ENCODE measurements at places on chromosomes 12 and 14. TPM values are rescaled to one million over a fixed set of nuclear protein-coding genes. Genes with fewer than 3 reads are reported as not detected.

The TAS2R42 gene
- not detected for total RNA-seq

The TC2N gene
- total RNA-seq: 21.5 TPM

The KRT4 gene
- not detected for total RNA-seq

The CSRNP2 gene
- 28.6 TPM for total RNA-seq

The CLEC9A gene
- total RNA-seq: not detected

The PLA2G1B gene
- not detected for total RNA-seq

- peaks cover 11% of the 10 kb centered on the region for H3K4me1 ChIP-seq
- no peaks in the 10 kb centered on the region for H3K36me3 ChIP-seq
- H3K27ac ChIP-seq: no peak overlapping the region
- no peak overlapping the region for H3K4me3 ChIP-seq
Measured at GRCh38 chr12:11482955-11483354, 87.6 kb upstream of the PRB2 start.

DNA sequence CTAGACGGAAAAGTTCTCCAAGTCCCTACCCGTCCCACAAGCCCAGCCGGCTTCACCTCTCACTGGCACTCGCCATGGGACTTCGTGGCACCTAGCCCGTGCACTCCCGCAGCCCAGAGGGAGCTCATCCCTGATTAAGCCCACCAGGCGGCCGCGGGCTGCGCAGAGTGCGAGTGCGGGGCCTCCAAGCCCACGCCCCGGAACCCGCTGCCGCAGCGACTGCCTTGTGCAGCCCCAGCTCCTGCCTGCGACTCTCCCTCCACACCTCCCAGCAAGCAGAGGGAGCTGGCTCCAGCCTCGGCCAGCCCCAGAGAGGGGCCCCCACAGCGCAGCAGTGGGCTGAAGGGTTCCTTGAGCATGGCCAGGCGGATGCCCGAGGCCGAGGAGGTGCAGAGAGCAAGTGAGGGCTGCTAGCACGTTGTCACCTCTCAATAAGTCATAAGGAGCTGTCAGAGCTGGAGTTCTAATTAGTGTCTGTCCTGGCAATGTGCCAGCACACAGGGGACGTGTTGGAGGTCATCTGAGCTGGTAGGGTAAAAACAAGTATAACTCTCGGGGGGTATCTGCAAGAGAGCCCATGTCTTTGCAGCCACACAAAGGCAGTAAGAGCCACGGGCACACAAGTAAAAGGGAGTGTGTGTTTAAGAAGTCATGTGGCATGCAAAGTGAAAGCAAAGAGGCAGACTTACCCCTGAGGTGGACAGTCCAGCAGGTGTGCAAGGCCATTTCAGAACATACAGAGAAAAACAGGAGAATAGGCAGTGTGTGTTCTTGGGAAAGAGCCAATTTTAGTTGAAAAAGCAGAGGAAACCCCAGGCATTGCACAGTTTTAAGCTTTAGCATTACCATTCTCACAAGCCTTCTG is 27.1 kb upstream of the TMTC2 start:
- H3K4me1 ChIP-seq: no peaks in the 10 kb centered on the region
- H3K36me3 ChIP-seq: no peaks in the 10 kb centered on the region
- peaks cover 9% of the 10 kb centered on the region for H3K27me3 ChIP-seq

GRCh38 chr14:105486974-105487448 is 325 bp downstream of the CRIP1 start:
- H3K4me1 ChIP-seq: peaks cover 27% of the 10 kb centered on the region
- H3K27ac ChIP-seq: no peak overlapping the region
- H3K36me3 ChIP-seq: no peaks in the 10 kb centered on the region
- peak; percentile 41 for DNase-seq

GRCh38 chr12:106304797-106305196 is 2.3 kb downstream of the TCP11L2 start:
- no peak overlapping the region for H3K4me3 ChIP-seq
- H3K27ac ChIP-seq: no peak overlapping the region
- H3K36me3 ChIP-seq: peaks cover 2% of the 10 kb centered on the region
- H3K4me1 ChIP-seq: peaks cover 45% of the 10 kb centered on the region
- no peak for DNase-seq

GRCh38 chr12:121788176-121788818 is 5.2 kb downstream of the RHOF start:
- H3K27me3 ChIP-seq: no peaks in the 10 kb centered on the region
- peaks cover 30% of the 10 kb centered on the region for H3K36me3 ChIP-seq
- no peak for DNase-seq
- peak overlapping the region; percentile 91 for H3K4me3 ChIP-seq

- H3K4me3 ChIP-seq: no peak overlapping the region
- no peaks in the 10 kb centered on the region for H3K27me3 ChIP-seq
- no peak overlapping the region for H3K27ac ChIP-seq
- H3K36me3 ChIP-seq: peaks cover 16% of the 10 kb centered on the region
- H3K4me1 ChIP-seq: peaks cover 28% of the 10 kb centered on the region
Measured at GRCh38 chr12:118350908-118351559, 21.7 kb downstream of the TAOK3 start.

DNA sequence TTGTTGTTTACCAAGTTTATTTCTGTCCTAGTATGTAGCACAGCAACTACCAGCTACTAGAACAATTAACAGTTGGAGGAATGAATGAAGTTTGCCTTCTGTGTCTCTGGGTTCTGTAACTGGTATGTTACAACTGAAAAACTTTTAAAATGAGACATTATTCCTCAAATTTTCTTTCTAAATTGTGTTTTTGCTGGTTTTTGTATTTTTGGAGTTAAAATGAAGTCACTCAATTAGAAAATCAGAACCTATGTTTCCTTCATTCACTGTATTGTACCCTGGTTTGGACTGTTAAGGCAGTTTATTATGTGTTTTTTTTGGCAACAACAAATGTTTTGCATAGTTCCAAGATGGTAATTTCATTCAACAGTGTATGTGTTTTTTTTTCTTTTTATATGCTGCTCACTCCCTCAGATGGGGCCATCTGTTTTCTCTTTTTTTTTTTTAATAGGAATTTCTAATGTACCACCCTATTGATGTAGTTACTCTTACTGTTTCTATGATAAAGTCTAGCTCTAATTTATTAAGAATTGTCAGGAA is 30.2 kb upstream of the EVL start:
- no peak overlapping the region for H3K4me3 ChIP-seq
- H3K27me3 ChIP-seq: no peaks in the 10 kb centered on the region
- DNase-seq: no peak
- H3K4me1 ChIP-seq: peaks cover under 1% of the 10 kb centered on the region
- H3K36me3 ChIP-seq: peaks cover 11% of the 10 kb centered on the region

GRCh38 chr12:121124402-121125109 is 8.1 kb upstream of the P2RX7 start:
- peak overlapping the region; percentile 78 for H3K27ac ChIP-seq
- peaks cover 42% of the 10 kb centered on the region for H3K4me1 ChIP-seq
- peaks cover under 1% of the 10 kb centered on the region for H3K36me3 ChIP-seq
- peaks cover 3% of the 10 kb centered on the region for H3K27me3 ChIP-seq

DNA sequence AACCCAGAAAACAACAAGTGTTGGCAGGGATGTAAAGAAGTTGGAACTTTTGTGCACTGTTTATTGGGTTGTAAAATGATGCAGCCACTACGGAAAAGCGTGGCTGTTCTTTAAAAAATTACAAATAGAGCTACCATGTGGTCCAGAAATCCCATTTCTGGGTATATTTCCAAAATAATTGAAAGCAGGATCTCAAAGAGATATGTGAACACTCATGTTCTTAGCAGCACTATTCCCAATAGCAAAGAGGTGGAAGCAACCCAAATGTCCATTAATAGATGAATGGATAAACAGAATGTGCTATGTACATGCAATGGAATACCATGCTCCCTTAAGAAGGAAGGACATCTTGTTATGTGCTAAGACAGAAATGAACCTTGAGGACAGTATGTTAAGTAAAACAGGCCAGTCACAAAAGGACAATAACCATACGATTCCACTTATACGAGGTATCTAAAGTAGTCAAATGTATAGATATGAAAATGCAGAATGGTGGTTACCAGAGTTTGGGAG is 249.5 kb downstream of the PHLDA1 start:
- DNase-seq: no peak
- H3K27me3 ChIP-seq: peaks cover 24% of the 10 kb centered on the region
- no peaks in the 10 kb centered on the region for H3K36me3 ChIP-seq
- no peak overlapping the region for H3K4me3 ChIP-seq

DNA sequence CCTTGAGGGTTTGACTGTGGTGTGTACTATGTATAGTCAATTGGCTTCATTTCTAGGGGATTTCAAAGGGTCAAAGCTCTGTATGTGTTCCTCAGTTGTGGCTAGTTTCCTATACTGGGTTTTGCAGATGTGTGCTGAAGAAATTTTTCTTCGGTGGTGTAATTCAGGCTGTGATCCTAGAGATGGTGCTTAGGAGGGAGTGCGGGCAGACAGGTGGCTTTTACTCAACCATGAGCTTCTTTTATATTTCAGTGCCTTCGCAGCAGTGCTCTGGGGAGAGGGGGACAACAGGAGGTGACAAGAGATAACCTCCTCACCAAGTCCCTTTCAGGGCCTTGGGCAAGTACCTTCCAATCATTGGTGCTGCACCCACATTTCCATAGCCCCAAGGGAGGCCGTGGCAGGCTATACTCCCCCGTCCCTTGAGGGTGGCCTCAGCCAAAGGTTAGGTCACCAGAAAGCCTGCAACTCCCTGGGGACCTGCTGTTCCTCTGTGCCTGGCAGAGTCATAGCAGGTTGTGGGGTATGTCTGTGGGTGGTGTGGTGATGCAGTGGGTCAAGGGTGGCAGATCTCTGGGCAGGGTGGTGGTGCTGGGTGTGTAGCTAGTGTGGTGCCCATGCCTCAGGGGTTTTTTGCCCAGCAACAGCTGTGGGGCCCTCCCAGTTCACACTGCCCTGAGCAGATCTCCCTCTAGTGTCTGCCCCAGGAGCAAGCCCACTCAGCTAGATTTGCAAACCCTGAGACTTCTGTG is 37.0 kb upstream of the TMX1 start:
- H3K27me3 ChIP-seq: peaks cover 14% of the 10 kb centered on the region
- no peak overlapping the region for H3K27ac ChIP-seq
- DNase-seq: no peak
- H3K4me1 ChIP-seq: no peaks in the 10 kb centered on the region

GRCh38 chr12:88947486-88948043 is 367.3 kb upstream of the KITLG start:
- peaks cover 2% of the 10 kb centered on the region for H3K27me3 ChIP-seq
- no peaks in the 10 kb centered on the region for H3K4me1 ChIP-seq
- H3K36me3 ChIP-seq: no peaks in the 10 kb centered on the region
- DNase-seq: no peak
- H3K27ac ChIP-seq: no peak overlapping the region

DNA sequence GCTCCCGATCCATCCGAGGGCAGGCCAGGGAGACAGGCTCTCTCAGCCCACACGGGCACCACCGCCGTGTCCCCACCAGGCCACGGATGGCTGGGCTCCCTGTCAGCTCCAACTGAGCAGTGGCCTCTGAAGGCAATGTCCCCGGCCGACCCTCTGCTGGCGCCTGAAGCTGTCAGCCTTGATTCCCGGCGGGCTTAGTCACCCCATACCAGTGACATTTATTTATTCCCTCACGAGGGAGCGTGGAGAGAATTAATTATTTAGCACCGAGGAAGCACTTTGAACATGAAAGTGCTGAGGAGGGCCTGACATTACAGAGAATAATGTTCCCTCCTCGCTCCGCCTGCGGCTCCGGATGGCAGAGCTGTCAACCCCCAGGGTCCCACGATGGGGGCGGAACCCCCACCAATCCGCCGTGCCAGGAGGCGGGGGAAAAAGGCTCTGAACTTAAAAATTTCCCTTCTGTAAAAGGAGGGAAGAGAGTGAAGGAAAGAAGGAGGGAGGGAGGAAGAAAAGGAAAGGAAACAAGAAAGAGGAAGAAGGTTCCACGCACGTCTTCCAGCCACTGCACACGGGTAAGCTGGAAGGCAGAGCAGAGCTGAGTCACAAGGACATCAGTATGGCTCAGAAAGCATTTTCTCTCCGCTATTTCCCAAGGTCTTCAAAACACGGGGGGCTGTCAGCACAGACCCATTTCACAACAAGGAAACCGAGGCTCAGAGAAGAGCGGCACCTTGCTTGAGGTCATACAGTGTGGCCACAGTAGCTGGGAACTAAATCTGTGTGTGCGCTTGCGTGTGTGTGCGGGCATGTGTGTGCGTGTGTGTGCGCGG is 108.7 kb upstream of the NCOR2 start:
- H3K4me3 ChIP-seq: no peak overlapping the region
- no peak for DNase-seq
- H3K27me3 ChIP-seq: no peaks in the 10 kb centered on the region
- no peak overlapping the region for H3K27ac ChIP-seq

GRCh38 chr12:5505116-5505515 is 73.2 kb downstream of the NTF3 start:
- DNase-seq: no peak
- H3K4me3 ChIP-seq: no peak overlapping the region
- H3K4me1 ChIP-seq: no peaks in the 10 kb centered on the region
- H3K27me3 ChIP-seq: peaks cover 2% of the 10 kb centered on the region
- H3K36me3 ChIP-seq: no peaks in the 10 kb centered on the region

DNA sequence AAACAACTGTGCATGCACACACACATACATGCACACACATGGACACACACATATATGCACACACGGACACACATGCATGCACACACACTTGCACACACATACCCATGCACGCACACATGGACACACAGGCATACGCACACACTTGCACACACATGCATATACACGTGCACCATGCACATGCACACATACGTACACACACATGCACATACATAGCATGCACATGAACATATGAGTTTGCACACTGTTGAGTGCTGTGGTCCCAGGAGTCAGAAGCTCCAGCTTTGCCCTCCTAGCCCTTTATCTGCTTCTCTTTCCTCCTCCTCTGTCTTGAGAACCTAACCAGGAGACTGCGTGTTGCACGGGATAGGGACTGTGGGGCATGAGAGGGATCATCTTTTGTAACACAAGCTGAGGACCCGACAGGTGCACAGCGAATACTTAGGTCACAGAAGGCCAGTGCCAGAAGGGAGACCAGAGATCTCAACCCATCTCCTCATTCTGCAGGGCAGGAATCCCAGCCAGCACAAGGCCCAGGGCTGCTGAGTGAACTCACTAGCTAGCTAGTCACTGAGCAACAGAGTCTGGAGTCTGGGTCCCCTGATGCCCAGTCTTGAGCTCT is 3.5 kb upstream of the LRTM2 start:
- no peaks in the 10 kb centered on the region for H3K4me1 ChIP-seq
- peaks cover 27% of the 10 kb centered on the region for H3K27me3 ChIP-seq
- no peak overlapping the region for H3K27ac ChIP-seq

DNA sequence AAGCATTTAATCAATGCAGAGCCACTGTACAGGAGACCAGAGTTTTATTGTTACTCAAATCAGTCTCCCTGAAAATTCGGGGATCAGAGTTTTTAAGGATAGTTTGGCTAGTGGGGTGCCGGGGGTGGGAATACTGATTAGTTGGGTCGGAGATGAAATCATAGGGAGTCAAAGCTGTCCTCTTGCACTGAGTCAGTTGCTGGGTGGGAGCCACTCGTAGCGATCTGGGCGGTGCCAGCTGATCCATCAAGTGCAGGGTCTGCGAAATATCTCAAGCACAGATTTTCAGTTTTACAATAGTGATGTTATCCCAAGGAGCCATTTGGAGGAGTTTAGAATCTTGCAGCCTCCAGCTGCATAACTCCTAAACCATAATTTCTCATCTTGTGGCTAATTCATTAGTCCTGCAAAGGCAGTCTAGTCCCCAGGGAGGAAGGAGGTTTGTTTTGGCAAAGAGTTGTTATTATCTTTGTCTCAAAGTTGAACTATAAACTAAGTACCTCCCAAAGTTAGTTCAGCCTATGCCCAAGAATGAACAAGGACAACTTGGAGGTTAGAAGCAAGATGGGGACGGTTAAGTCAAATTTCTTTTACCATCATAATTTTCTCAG is 169.4 kb upstream of the PLEKHG7 start:
- H3K27ac ChIP-seq: no peak overlapping the region
- H3K36me3 ChIP-seq: peaks cover 8% of the 10 kb centered on the region
- no peak overlapping the region for H3K4me3 ChIP-seq
- H3K27me3 ChIP-seq: no peaks in the 10 kb centered on the region
- H3K4me1 ChIP-seq: peaks cover 47% of the 10 kb centered on the region
- DNase-seq: no peak

- H3K4me3 ChIP-seq: no peak overlapping the region
- H3K4me1 ChIP-seq: peaks cover 58% of the 10 kb centered on the region
- H3K27me3 ChIP-seq: no peaks in the 10 kb centered on the region
- peaks cover 52% of the 10 kb centered on the region for H3K36me3 ChIP-seq
Measured at GRCh38 chr14:90406384-90406798, 9.6 kb downstream of the CALM1 start.

Measured in activated T-helper 1 cell treated with anti-CD3 and anti-CD28 coated beads, Interleukin-12 subunit alpha, Interleukin-12 subunit beta, Interleukin-2, Interleukin-4 antibody, amounts not matched to agents 30 ng/mL and 10 ng/mL and 1 ng/mL, durations not matched to agents 14 hours and 24 hours and 36 hours (primary cell).